AG10803 (cell line): ENCODE measurements at places on chromosomes 12 and 14.

GRCh38 chr12:15984097-15984800 lies 73.1 kb downstream of the DERA start:
- no peak for DNase-seq

DNA sequence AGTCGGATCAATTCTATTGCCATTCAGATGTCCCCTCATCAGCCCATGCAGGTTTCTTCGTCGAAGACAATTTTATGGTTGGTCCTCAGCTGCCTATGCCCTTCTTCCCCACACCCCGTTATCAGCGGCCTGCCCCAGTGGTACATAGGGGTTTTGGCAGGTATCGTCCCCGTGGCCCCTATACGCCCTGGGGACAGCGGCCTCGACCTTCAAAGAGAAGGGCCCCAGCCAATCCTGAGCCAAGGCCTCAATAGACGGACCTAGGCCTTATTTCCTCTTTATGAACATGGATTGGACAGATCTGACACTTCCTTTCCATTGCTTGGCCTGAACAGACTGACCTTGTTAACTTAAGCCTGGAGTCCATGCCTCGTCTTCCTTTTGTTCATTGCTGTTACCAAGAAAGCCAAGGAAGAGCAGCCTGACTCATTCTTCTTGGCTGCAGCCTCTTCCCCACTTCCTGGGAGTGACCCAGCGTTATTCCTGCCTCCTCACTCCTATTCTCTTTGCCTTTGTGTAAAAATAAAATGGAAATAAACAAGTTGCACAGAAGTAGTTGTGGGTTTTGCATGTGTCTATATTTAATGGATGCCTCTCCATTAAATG lies 156.5 kb upstream of the AMIGO2 start:
- DNase-seq = peak; percentile 89

DNA sequence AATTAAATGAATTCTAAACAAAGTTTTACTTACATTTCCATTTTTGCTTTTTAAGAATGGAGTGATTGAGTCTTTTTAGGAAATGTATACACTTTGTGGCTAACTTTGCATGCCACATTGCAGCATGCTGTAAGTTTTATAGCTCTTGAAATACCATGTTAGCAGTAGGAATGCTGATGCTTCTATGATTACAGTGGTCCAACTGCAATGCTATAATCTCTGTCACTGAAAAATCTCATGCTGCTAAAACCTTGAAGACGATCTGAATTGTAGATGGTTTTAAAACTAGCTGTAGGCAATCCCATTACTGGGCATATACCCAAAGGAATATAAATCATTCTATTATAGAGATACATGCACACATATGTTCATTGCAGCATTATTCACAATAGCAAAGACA lies 127.6 kb downstream of the WIF1 start:
- no peak for DNase-seq

DNA sequence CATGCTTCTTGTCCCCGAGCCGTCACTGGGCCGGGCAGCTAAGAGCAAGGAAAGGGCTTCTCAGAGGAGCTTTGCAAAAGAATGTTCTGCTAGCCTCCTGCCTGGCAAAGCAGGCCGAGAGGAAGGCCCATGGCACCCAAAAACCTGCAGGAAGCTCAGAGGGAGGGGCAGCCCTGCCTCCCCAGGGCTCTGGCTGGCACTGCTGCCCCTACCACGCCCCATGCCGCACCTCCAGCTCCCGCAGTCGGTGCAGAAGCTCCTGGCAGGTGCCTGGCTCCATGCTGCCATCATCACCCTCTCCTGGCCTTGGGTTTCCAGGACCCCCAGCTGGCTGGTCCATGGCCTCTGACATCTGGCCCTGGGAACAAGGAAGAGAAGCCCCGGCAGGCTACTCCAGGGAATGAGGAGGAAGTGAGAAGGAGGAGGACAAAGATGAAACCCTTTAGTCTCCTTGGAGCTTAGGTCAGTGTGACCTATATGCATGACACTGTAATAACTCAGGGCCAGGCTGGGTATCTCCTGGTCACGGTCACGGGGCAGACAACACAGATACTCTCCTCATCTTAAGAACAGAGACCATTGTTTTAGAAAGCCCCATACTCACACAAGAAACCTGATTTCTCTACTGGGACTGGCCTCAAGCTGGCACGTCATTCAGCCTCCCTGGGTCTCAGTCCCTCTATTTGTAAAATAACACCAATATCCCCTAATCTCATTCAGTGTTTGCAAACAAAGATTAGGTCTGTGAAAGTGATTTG lies 24.3 kb downstream of the NCKAP5L start:
- DNase-seq = no peak

GRCh38 chr14:30854492-30854891 lies 19.9 kb upstream of the COCH start:
- no peak for DNase-seq

GRCh38 chr12:111322336-111323250 lies 46.3 kb downstream of the PHETA1 start:
- peak; percentile 18 for DNase-seq

GRCh38 chr12:54700849-54701248 lies 52.7 kb upstream of the DCD start:
- DNase-seq = no peak

DNA sequence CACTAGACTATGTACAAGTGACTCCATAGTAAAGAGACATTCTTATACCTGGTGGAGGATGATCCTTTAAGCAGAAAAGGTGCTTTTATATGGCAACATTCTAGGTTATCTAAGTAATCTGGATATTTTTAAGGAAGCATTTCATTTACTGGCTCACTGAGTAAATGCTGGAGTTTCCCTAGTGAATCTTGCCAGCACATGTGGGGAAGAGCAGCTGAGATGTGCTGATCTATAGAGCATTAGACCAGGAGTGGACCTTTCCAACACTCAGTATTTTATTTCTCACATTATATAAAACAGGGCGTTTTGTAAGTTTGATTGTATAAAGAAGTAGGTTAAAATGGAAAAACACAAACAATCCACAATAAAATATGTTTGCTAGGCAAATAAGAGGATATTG lies 478.5 kb downstream of the ATP23 start:
- DNase-seq = peak; percentile 40
